ENCODE measurements at places on chromosomes 5 and 9.

GRCh38 chr5:147567917-147568598, 58.2 kb upstream of the DPYSL3 start:
- no peak for DNase-seq

- DNase-seq: no peak
Observed at GRCh38 chr9:114057161-114057885, 20.8 kb downstream of the AMBP start.

GRCh38 chr9:96139592-96140295, 162.2 kb downstream of the HSD17B3 start:
- DNase-seq: no peak

- no peak for DNase-seq
Observed at GRCh38 chr5:132961887-132962286, 1.5 kb downstream of the AFF4 start.

GRCh38 chr9:130138791-130139190, 33.4 kb upstream of the NCS1 start:
- no peak for DNase-seq

- no peak for DNase-seq
Observed at GRCh38 chr9:73437758-73438157, 286.1 kb downstream of the ANXA1 start.

- DNase-seq: peak; percentile 70
Observed at GRCh38 chr5:99059685-99060084, 130.9 kb upstream of the CHD1 start.

- no peak for DNase-seq
Observed at GRCh38 chr9:114027863-114028465, 50.1 kb downstream of the AMBP start.

Data from B cell (primary cell).